Natural killer cell (primary cell): ENCODE measurements at places on chromosomes 5 and 9.

DNA sequence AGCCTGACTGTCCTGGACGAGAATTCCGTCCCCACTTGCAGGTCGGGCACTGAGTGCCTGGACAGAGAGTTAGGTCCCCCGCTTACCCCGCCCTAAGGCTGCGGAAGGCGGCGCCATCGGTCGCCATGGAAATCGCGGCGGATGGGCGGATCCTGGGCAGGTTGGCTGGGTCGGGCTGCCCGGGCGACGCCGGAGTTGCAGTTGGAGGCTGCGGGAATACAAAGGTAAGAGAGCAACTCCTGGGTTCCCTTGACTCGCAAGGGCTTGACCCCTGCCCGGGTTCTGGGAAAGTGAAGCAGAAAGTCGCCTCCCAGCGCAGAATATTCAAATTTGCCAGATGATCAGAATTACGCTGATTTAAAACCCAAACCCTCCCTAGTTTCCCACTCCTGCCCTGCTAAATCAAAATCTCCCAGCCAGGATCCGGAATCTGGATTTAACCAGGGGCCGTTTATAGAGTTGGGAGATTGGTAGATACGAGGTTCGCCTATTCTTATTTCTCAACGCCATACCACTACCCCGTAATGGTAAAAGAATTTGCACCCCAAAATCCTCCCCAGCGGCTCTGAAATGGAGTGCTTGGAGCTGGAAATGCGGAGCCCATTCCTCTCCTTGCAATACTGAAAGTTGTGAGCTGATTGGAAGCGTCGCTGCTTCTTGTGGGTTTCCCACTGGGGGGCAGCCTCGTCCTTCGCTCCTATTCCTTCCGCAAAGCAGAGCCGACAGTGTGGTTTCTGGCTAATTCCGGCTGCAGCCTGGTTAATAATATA, 156.4 kb upstream of the RASEF start:
- no peak overlapping the region for H3K27ac ChIP-seq
- no peaks in the 10 kb centered on the region for H3K36me3 ChIP-seq
- H3K4me3 ChIP-seq = peak overlapping the region; percentile 29
- peaks cover 5% of the 10 kb centered on the region for H3K27me3 ChIP-seq
- H3K4me1 ChIP-seq = peaks cover 9% of the 10 kb centered on the region

DNA sequence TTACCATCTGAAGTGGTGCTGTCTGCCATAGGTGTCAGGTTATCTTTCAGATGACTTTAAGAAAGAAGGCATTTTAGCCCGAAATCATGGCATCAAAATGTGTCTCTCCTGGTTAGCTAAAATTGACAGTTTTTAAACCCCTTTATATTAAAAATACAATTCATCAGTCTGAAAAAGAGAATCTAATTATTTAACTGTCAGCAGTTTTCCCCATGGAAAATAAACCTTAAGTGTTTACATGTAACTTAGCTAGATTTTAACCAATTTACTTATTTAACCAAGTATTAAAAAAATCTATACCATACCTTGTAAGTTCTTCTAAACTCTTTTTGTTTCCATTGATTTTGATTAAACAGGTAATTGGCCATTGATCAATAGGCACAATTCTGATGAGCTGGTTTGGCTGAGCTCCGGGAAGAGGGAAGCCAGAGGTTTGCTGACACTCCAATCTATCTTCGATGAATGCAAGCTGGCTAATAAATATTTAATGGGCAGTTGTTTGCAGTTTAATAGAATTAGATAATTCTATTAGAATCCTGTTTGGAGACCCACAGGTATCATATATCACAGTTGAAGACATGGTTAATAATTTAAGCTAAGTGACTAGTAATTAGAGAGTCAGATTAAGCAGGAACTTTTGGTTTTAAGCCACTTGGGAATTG, 114.0 kb downstream of the MAT2B start:
- no peaks in the 10 kb centered on the region for H3K4me1 ChIP-seq

DNA sequence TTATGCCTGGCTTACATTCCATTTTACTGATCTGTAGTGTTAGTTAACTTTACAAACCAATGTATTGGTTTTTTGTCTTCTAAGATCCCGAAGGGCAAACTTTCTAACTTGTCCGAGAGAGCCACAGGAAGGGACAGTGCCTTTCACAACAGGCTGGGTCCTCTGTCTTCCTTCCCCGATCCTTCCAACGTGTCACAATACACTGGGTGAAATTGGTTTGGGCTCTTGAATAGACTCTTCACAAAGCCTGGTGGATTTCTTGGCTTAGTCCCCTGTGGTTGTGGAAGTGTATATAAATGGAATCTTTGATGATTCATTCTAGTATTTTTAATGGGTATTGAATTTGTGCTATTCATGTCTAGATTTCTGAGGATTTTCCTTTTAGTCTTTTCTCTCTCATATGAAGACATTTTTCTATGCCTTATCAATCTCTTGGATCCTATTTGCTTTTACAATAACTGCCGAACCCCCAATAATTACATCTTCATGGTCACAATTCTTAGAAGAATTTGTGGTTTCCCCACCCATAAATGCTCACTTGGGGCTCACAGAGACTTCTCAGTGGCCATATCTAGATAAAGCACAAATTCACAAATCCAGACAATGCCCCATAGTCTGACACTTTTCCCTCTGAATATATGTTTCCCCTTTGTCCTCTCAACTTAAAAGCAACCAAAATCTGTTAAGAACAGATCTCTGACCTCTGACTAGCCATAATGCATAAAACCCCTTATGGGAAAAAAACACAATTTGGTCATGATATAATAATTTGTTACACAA, 107.7 kb downstream of the MTRR start:
- no peak overlapping the region for H3K27ac ChIP-seq

GRCh38 chr5:84181093-84181492, 203.6 kb downstream of the EDIL3 start:
- no peaks in the 10 kb centered on the region for H3K36me3 ChIP-seq
- no peak overlapping the region for H3K4me3 ChIP-seq
- no peaks in the 10 kb centered on the region for H3K4me1 ChIP-seq

GRCh38 chr5:675871-676698, 17.1 kb downstream of the TPPP start:
- no peak for DNase-seq
- no peaks in the 10 kb centered on the region for H3K36me3 ChIP-seq
- H3K4me3 ChIP-seq = no peak overlapping the region
- no peak overlapping the region for H3K27ac ChIP-seq
- H3K4me1 ChIP-seq = peaks cover 24% of the 10 kb centered on the region
- peaks cover 3% of the 10 kb centered on the region for H3K27me3 ChIP-seq

DNA sequence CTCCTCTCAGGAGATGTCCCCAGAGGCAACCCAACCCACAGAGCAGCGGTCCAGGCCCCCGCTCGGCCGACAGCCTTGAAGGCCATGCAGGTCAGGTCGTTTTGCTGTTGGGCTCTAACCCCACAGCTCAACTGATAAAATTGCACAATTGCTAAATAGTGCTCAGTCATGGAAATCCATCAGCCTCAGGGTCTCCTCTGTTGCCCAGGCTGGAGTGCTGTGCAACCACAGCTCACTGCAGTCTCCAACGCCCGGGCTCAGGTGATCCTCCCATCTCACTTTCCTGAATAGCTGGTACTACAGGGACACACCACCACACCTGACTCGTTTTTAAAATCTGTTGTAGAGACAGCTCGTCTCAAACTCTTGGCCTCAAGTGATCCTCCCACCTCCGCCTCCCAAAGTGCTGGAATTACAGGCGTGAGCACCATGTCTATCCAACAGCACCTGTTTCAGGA, 18.3 kb downstream of the BRD3OS start:
- H3K4me3 ChIP-seq = no peak overlapping the region
- H3K27me3 ChIP-seq = no peaks in the 10 kb centered on the region
- no peaks in the 10 kb centered on the region for H3K4me1 ChIP-seq
- no peak for DNase-seq

DNA sequence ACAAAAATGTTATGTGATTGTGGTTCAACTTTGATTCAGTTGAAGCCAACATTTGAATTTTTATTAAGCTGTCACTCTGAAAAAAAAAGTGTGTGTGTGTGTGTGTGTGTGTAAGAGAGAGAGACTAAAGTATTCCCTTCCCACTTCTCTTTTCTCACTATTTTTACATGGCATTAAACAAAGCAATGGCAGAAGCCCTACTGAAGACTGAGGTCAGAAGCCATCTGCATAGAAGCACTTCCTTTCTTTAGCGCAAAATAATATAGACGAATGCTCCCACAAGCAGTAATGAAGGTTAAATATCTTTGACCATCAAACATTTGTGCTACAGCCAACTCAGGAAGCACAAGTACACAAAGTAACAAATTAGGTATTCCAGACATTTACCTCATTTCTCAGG, 540.5 kb downstream of the KCTD16 start:
- H3K4me1 ChIP-seq = no peaks in the 10 kb centered on the region
- no peaks in the 10 kb centered on the region for H3K27me3 ChIP-seq
- H3K27ac ChIP-seq = no peak overlapping the region
- no peak overlapping the region for H3K4me3 ChIP-seq
- no peak for DNase-seq

DNA sequence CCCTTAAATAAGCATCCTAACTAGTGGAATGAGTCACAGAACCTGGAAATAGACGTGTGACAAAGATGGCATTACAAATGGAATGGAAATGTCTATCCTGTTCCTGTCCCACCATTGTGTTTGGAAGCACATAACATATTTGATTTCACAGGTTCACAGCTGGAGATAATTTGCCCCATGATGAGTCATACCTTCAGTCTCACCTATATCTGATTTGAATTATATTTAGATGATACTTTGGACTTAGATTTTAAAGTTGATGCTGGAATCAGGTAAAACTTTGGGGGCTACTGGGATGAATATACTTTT, 92.5 kb downstream of the CEMIP2 start:
- H3K4me3 ChIP-seq = no peak overlapping the region
- no peak for DNase-seq
- no peaks in the 10 kb centered on the region for H3K36me3 ChIP-seq
- H3K4me1 ChIP-seq = peaks cover 7% of the 10 kb centered on the region
- no peaks in the 10 kb centered on the region for H3K27me3 ChIP-seq

DNA sequence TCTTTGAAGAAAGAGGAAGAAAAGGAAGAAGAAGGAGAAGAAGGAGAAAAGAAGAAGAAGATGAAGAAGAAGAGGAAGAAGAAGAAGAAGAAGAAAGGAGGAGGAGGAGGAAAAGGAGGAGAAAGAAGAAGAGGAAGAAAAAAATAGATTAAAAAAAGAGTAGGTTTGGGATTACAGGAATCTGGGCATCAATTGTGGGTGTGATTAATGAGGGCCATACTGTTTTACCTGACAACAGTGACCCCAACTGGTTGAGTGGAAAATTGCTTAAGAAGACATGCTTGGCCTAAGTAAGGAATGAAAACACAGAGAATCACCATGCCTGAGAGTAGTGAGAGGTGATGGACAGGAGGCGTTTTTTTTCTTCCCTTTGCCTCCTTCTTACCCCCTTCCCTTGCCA, 114.6 kb downstream of the FAM170A start:
- H3K27me3 ChIP-seq = no peaks in the 10 kb centered on the region
- H3K36me3 ChIP-seq = no peaks in the 10 kb centered on the region
- no peak for DNase-seq
- H3K4me1 ChIP-seq = no peaks in the 10 kb centered on the region
- no peak overlapping the region for H3K27ac ChIP-seq

- peaks cover 39% of the 10 kb centered on the region for H3K36me3 ChIP-seq
- H3K27ac ChIP-seq = no peak overlapping the region
- no peak for DNase-seq
- no peak overlapping the region for H3K4me3 ChIP-seq
Observed at GRCh38 chr9:35743880-35744518, 5.0 kb downstream of the GBA2 start.

GRCh38 chr9:124606027-124606426, 98.8 kb upstream of the NR5A1 start:
- DNase-seq = no peak
- H3K36me3 ChIP-seq = no peaks in the 10 kb centered on the region
- no peaks in the 10 kb centered on the region for H3K27me3 ChIP-seq
- no peak overlapping the region for H3K27ac ChIP-seq
- no peak overlapping the region for H3K4me3 ChIP-seq
